Putamen (tissue), 1 donor: ENCODE measurements at places on chromosomes 16 and 17.

DNA sequence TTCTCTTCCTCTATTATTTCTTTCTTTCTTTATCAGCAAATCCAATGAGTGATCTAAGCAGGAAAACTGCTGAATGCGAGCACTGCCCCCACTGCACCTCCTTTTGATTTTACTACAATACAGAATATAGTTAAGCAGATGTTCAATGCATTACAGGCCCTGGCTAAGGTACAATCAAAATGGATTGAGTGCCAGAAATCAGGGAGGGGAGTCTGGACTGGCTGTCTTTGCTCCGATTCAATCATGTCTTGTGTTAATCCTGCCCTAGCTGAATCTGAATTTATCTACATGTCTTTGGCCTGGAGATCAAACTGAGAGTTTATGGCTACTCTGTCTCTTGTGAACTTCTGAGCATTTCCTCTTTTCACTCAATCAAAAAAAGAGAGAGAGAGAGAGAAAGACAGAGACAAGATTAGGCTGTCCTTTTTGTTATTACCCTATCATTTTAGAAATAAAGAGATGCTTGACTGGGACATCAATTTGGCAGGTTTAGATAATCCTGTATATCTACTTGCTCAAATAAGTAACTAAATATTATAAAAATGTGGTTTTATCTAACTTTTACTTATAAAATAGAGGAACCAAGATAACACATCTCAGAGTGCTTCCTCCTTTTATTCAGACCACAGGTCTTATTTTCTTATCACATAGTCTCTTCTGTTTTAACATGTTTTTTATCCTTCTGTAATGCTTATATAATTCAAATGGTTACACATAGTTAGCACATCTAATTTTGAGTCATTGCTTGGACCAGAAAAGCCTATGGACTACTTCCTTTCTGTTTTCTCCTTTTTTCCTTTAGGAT, 656.2 kb downstream of the KCNJ2 start:
- no peak for DNase-seq

- DNase-seq: no peak
Observed at GRCh38 chr17:75664099-75664549, 2.8 kb downstream of the RECQL5 start.

- DNase-seq: no peak
Observed at GRCh38 chr17:45873728-45874127, 20.6 kb upstream of the MAPT start.

GRCh38 chr17:63533433-63534077, 10.4 kb downstream of the KCNH6 start:
- DNase-seq: no peak

DNA sequence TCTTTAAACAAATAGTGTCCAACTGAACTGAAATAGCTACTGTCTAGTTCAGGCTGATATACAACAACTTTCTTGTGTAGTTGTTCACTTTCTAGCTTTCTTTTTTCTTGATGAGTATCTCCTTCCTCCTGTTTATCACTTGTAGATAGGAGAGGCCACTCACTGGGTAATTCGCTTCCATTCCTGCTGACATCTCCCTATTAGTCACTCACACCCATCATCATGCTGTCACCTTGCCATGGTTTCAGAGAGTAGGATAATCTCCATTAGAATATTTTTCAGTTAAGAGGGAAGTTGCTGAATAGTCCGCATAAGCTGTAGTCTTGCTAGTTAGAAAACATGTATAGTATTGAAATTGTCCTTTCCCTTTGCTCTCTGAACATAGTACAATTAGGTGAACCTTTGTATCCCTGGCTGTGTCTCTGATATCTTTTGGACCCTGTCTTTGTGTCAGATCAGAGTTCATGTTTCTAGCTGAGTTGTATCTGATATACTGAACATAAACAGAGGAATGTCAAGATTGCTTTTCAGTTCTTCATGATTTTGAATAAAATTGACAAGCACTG, 64.4 kb upstream of the RASL10B start:
- DNase-seq: no peak

DNA sequence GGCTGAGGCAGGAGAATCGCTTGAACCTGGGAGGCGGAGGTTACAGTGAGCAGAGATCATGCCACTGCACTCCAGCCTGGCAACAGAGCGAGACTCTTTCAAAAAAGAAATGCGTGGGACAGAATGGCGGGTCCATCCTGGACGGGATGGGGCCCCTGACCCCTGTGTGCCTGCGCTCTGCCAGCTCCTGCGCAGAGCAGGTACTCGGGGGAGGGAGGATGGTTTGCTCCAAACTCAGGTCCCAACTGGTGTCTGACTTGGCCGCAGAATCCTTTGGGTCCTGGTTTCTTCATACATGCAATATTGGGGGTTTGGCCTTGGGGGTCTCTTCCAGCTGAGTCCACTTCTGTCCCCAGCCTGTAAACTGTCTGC, 10.4 kb downstream of the CHMP6 start:
- DNase-seq: no peak

DNA sequence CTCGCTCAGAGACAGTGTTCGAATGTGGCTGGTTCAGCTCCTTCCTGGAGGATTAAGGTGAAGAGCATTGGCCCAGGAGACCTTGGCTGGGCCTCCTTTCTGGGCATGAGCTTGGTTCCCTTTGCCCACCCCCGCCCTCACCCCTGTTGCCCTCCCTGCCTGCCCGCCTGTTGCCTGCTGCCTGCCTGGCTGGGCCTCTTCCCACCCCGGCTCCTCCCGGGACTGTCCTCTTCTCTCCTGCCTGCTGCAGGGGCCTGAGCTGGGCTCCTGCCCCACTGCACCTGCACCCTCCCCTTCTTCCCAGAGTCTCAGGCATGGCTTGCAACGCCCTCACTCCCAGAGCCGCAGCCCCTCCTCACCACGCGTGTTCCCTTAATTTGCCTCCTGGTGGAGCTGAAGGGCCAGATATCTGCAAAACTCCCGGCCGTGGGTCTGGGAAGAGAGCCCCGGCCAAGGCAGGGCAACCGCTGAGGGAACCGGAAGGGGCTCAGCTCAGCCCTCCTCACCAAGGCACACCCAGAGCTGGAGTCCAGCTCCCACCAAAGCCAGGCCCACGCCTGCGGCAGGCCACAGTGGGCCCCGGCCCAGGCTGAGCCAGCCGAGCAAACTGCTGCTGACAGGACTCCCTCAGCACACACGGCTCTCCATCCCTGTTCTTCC, 31.2 kb downstream of the MNT start:
- no peak for DNase-seq

- DNase-seq: no peak
Observed at GRCh38 chr17:79803997-79804855, 7.3 kb upstream of the CBX8 start.

DNA sequence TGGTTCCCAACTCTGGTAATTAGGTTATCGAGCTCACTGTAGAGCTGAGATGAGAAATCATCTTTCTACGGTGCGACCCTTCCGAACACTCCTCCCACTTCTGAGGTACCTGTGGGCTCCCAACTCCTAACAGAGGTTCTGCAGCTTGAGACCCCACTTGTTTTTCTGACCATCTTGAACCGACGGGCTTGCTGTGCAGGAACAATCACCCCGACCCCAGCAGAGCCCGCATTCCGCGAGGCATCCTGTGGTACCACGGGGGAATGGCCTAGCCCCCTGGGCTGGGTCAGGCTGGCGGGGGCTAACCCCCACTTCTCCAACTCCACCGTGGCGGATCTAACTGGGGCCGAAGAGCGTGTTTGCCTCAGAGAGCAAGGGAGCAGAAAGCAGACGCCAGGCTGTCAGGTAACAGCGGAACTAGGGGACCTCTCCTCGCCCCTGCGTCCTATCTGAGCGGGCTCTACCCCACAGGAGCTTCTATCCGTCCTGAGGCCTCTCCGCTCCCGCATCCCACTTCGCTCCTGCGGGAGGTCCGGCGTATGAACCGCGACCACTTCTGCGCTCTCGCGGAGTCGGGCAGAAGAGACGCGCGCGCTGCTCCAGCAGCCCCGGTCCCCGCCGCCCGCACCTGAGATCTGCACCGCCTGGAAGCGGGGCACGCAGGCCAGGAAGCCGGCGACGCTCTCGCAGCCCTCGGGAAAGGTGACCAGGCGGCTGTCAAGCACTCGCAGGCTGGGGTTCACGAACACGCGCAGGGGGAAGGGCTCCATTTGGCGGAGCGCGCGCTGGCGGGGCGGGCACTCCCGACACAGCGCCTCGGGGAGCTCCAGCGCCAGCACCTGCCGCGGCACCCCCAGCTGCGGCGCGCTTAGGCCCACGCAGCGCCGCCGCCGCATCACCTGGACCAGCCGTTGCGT, 761 bp downstream of the PDF start:
- DNase-seq: no peak

DNA sequence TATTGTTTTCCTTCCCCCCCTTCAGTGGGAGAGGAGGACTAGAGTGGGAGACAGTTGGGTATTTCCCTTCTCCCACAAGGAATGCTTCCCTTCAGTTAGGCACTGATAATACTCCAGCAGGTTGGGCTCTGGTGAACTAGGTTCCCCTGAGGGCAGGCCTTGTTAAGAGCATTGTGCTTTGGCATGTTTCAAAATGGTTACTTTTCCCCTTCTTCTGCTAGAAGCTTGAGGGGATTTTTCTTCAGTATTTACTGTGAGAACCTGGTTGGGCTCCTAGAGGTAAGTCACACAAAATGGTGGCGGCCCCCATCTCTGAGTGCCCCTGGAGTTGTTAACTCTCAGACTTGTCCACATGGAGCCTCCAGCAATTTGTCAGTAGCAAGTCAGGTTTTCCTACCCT, 156.2 kb downstream of the CYB561 start:
- no peak for DNase-seq
